Lung (tissue), 17 donors: ENCODE measurements at places on chromosomes 5 and 9. TPM values are rescaled to one million over a fixed set of nuclear protein-coding genes. Genes with fewer than 3 reads are reported as not detected.

The F2RL1 gene
- total RNA-seq: 5.5 TPM

The PCA3 gene
- not detected for total RNA-seq

The ZBED3 gene
- 17.1 TPM for total RNA-seq

The SEMA6A gene
- total RNA-seq: 17.7 TPM

The SEC61B gene
- 198 TPM for total RNA-seq

The STX17 gene
- 28.7 TPM for total RNA-seq

DNA sequence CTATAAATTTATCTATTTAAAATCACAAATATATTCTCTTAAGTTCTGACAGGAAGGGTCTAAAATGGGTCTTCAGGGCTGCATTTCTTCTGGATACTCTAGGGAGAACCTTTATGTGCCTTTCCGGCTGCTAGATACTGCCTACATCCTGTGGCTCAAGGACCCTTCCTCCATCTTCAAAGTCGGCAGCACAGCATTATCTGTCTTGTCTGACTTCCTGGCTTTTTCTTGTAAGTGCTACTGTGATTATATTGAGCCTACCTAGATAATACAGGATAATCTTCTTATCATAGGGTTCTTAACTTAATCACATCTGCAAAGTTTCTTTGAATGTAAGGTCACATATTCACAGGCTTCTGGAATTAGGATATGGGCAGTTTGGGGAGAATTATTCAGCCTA is 943.8 kb upstream of the TYRP1 start:
- no peak overlapping the region for H3K4me3 ChIP-seq
- no peaks in the 10 kb centered on the region for H3K36me3 ChIP-seq
- no peak for DNase-seq
- no peaks in the 10 kb centered on the region for H3K27me3 ChIP-seq

DNA sequence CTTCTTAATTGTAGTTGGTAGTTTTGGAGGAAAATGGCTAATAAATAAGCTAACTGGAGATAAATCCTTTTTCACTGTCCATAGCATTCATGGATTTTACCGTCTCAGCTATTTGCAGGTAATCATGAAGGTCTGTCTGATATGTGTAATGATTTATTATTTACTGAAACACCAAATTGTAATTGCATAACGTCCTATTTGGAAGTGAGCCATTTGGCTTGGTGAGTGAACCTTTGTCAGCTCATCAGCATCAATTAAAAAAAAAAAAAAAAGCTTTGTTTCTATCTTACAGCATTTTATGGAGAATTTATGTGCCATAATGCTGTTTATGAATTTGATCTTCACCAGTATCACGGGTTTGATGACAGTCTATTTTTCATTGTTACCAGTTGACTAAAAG is 20.2 kb downstream of the RECK start:
- no peak for DNase-seq
- no peak overlapping the region for H3K27ac ChIP-seq
- H3K36me3 ChIP-seq: peaks cover 2% of the 10 kb centered on the region
- no peaks in the 10 kb centered on the region for H3K4me1 ChIP-seq
- H3K27me3 ChIP-seq: no peaks in the 10 kb centered on the region

GRCh38 chr5:148750614-148751013 is 75.8 kb upstream of the ADRB2 start:
- no peaks in the 10 kb centered on the region for H3K27me3 ChIP-seq
- H3K36me3 ChIP-seq: no peaks in the 10 kb centered on the region
- H3K4me1 ChIP-seq: peaks cover 9% of the 10 kb centered on the region
- no peak overlapping the region for H3K4me3 ChIP-seq
- no peak for DNase-seq

DNA sequence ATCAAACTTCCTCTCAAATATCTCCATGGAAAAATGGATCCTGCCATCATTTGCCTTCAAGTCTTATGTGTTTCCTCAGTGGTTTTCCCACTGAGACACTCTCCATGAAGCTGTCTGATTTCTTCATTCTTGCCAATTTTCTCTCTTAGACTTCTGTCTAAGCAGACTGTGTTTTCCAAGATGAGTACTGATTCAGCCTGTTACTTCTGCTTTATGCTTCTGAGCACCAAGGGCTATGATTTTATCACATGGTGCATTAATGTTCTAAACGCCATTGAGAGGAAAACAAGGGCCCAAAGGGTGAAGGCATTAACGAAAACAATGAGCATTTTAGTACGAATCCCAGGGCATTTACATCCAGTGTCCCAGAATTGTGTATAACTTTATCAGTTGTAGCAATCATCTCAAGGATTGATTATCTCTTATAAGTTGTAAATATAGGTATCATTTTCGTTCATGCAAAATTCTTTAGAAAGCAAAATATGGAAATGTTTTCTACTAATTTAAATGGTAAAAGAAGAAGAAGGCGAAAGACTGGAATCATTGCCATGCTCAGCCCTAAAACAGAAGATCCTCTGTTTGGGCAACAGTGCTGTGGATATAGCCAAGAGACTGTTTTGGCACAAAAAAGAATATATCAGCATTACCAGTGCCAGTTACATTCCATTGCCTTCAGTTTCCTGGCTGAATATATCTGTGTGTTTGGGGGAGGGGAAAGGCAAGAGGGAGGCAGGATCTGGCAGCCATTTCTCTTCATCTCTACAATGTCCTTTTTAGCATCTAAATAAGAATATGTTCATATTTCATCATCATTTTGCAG is 537.6 kb downstream of the ANXA1 start:
- no peak for DNase-seq
- H3K36me3 ChIP-seq: no peaks in the 10 kb centered on the region
- no peak overlapping the region for H3K27ac ChIP-seq

DNA sequence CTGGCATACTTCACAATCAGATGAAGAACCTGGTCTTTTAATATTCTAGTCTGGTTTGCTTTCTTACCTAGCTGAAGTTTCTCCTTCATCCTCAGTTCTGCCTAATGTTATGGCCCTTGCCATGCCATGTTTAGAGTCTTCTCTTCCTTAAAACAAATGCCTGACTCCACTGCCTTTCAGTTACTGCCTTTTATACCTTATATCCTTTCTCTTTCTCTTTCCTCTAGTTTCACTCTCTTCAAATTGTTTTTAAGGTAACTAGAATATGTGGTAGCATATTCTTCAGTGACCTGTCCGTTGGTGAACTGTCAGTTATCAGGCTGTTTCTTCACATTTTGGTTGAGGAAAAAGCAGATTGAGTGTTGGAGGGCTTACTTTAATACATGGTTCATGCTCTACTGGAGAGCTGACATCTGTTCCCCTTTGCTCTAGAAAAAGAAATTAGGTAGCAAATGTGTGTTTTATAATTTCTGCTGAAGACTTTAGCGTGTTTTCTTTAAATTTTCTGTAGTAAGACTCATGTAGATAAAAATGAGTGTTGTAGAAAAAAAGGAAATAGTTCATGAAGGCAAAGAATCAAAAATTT is 103.8 kb downstream of the DMXL1 start:
- H3K4me3 ChIP-seq: no peak overlapping the region
- H3K27me3 ChIP-seq: no peaks in the 10 kb centered on the region
- no peak for DNase-seq
- H3K4me1 ChIP-seq: no peaks in the 10 kb centered on the region
- H3K36me3 ChIP-seq: peaks cover 2% of the 10 kb centered on the region

GRCh38 chr9:99050292-99050911 is 54.5 kb upstream of the TGFBR1 start:
- no peaks in the 10 kb centered on the region for H3K27me3 ChIP-seq
- no peak for DNase-seq
- H3K4me3 ChIP-seq: no peak overlapping the region
- H3K4me1 ChIP-seq: peaks cover 4% of the 10 kb centered on the region
- no peak overlapping the region for H3K27ac ChIP-seq
- no peaks in the 10 kb centered on the region for H3K36me3 ChIP-seq

GRCh38 chr5:173192561-173192960 is 42.4 kb downstream of the NKX2-5 start:
- no peak for DNase-seq
- H3K4me1 ChIP-seq: no peaks in the 10 kb centered on the region
- H3K27ac ChIP-seq: no peak overlapping the region
- H3K4me3 ChIP-seq: no peak overlapping the region
- H3K36me3 ChIP-seq: no peaks in the 10 kb centered on the region

- H3K36me3 ChIP-seq: peaks cover 70% of the 10 kb centered on the region
- no peak overlapping the region for H3K27ac ChIP-seq
- H3K4me3 ChIP-seq: no peak overlapping the region
- no peaks in the 10 kb centered on the region for H3K27me3 ChIP-seq
- DNase-seq: no peak
Observed at GRCh38 chr9:135815830-135816650, 91.3 kb downstream of the CAMSAP1 start.

DNA sequence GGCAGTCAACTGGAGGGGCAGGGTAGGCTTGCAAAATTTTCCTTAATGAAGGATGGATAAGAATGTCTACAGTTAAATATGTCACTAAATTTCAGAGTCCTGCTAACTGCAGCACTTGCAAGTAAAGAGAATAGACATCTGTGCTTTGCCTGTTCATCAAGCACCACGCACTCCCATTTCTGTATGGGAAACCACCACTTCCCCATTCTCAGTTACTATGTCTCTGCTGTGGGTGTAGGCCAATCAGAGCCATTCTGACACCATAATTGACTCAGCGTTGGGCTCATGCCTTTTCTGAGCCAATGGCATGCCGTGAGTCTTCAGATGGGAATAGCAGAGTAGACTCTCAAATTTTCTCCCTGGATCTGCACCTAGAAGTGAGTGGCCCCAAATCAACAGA is 247.5 kb downstream of the GABRB2 start:
- DNase-seq: no peak
- no peaks in the 10 kb centered on the region for H3K36me3 ChIP-seq
- H3K4me3 ChIP-seq: no peak overlapping the region
- H3K4me1 ChIP-seq: no peaks in the 10 kb centered on the region
- no peaks in the 10 kb centered on the region for H3K27me3 ChIP-seq

GRCh38 chr9:85746309-85746708 is 4.6 kb upstream of the AGTPBP1 start:
- H3K36me3 ChIP-seq: no peaks in the 10 kb centered on the region
- no peak overlapping the region for H3K27ac ChIP-seq
- no peak overlapping the region for H3K4me3 ChIP-seq
- H3K27me3 ChIP-seq: no peaks in the 10 kb centered on the region

GRCh38 chr9:98359569-98359968 is 104.1 kb upstream of the TBC1D2 start:
- H3K27me3 ChIP-seq: no peaks in the 10 kb centered on the region
- no peak overlapping the region for H3K4me3 ChIP-seq
- no peak for DNase-seq

- no peak overlapping the region for H3K4me3 ChIP-seq
- no peaks in the 10 kb centered on the region for H3K27me3 ChIP-seq
- no peaks in the 10 kb centered on the region for H3K4me1 ChIP-seq
- no peak for DNase-seq
- no peak overlapping the region for H3K27ac ChIP-seq
- peaks cover 21% of the 10 kb centered on the region for H3K36me3 ChIP-seq
Observed at GRCh38 chr5:150397146-150397781, 15.4 kb downstream of the CD74 start.

DNA sequence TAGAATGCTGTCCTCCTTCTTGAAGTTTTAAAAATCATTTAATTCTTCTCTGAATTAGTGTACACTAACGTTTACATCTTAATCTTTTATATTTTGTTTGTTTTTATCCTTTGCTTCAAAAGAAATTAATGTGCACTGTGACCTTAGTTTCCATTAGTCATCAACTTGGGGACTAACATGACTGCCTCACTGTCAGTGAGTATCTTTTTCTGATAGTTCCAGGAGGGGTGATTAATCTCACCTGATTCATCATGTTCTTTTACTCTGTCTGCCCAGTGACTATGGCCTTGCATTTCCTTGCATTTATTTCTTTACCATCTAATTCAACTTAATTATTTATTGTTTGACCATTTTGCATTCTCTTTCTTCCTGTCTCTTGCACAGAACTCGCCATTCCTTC is 33.4 kb upstream of the NR3C1 start:
- no peaks in the 10 kb centered on the region for H3K36me3 ChIP-seq
- H3K27ac ChIP-seq: no peak overlapping the region
- no peaks in the 10 kb centered on the region for H3K27me3 ChIP-seq
- H3K4me3 ChIP-seq: no peak overlapping the region
- no peak for DNase-seq

GRCh38 chr9:108617676-108618075 is 238.1 kb downstream of the ACTL7B start:
- no peak overlapping the region for H3K27ac ChIP-seq
- no peak overlapping the region for H3K4me3 ChIP-seq
- no peaks in the 10 kb centered on the region for H3K4me1 ChIP-seq
- DNase-seq: no peak
- H3K36me3 ChIP-seq: no peaks in the 10 kb centered on the region

DNA sequence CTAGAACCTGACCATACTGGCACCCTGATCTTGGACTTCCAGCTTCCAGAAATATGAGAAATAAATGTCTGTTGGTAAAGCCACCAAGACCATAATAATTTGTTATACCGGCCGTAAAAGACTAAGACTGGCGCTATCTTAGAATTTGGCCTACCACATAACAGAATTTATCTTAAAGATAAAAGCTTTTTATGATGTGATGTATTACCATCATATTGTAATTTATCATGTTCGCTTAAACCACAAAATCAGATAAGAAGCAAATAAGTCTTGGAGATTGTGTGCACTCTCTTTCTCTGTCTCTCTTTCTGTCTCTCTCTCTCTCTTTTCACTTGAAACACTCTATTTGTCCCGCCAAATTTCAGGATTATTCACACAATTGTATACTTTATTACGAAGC is 35.6 kb downstream of the FST start:
- H3K27me3 ChIP-seq: no peaks in the 10 kb centered on the region
- no peaks in the 10 kb centered on the region for H3K36me3 ChIP-seq
- H3K4me1 ChIP-seq: no peaks in the 10 kb centered on the region
- no peak overlapping the region for H3K4me3 ChIP-seq
- H3K27ac ChIP-seq: no peak overlapping the region

- no peaks in the 10 kb centered on the region for H3K27me3 ChIP-seq
- no peaks in the 10 kb centered on the region for H3K36me3 ChIP-seq
- no peaks in the 10 kb centered on the region for H3K4me1 ChIP-seq
- H3K4me3 ChIP-seq: no peak overlapping the region
- H3K27ac ChIP-seq: no peak overlapping the region
Observed at GRCh38 chr5:16486711-16487111, 21.1 kb upstream of the ZNF622 start.

- H3K36me3 ChIP-seq: no peaks in the 10 kb centered on the region
- H3K4me3 ChIP-seq: no peak overlapping the region
- DNase-seq: no peak
- H3K4me1 ChIP-seq: no peaks in the 10 kb centered on the region
- H3K27me3 ChIP-seq: no peaks in the 10 kb centered on the region
Observed at GRCh38 chr5:140225396-140225795, 50.4 kb downstream of the CYSTM1 start.

- no peak overlapping the region for H3K4me3 ChIP-seq
- no peaks in the 10 kb centered on the region for H3K36me3 ChIP-seq
Observed at GRCh38 chr9:89519366-89519805, 21.5 kb upstream of the SEMA4D start.
